ENCODE measurements at places on chromosomes 1 and 21. TPM values are rescaled to one million over a fixed set of nuclear protein-coding genes. Genes with fewer than 3 reads are reported as not detected.

The STUM gene
- 39.1 TPM for total RNA-seq

The DENND2D gene
- 0.49 TPM for total RNA-seq

The C2CD4D gene
- total RNA-seq: not detected

The RORC gene
- under 0.01 TPM for total RNA-seq

The MEGF6 gene
- 4.4 TPM for total RNA-seq

The PCAT6 gene
- total RNA-seq: not detected

The HOOK1 gene
- total RNA-seq: 11.3 TPM

The ADAMTS5 gene
- total RNA-seq: 1.7 TPM

The S100A3 gene
- total RNA-seq: not detected

The KIAA1614 gene
- 3.0 TPM for total RNA-seq

The RGS1 gene
- 12.5 TPM for total RNA-seq

The CLDN19 gene
- total RNA-seq: not detected

The GIPC2 gene
- 0.25 TPM for total RNA-seq

The CENPF gene
- total RNA-seq: 14.8 TPM

The PKP1 gene
- 0.25 TPM for total RNA-seq

The USH2A gene
- total RNA-seq: under 0.01 TPM

The NR1I3 gene
- total RNA-seq: under 0.01 TPM

The CFHR2 gene
- not detected for total RNA-seq

The MYBPH gene
- not detected for total RNA-seq

The FBXO2 gene
- total RNA-seq: 3.4 TPM

The KCNJ15 gene
- total RNA-seq: not detected

The PGLYRP3 gene
- not detected for total RNA-seq

The LDLRAD1 gene
- not detected for total RNA-seq

The TNFSF4 gene
- 0.74 TPM for total RNA-seq

The KPRP gene
- total RNA-seq: not detected

The GBP1 gene
- total RNA-seq: 0.49 TPM

The ZNF593OS gene
- not detected for total RNA-seq

The FAM229A gene
- 2.2 TPM for total RNA-seq

The LAMC2 gene
- total RNA-seq: 0.74 TPM

The KRTAP12-2 gene
- total RNA-seq: not detected

The ANKRD35 gene
- total RNA-seq: 1.7 TPM

The FCN3 gene
- 0.25 TPM for total RNA-seq

The LRRN2 gene
- total RNA-seq: 11.8 TPM

The DNAJC28 gene
- total RNA-seq: 3.0 TPM

The SEC16B gene
- 2.5 TPM for total RNA-seq

The KCNK1 gene
- total RNA-seq: 3.0 TPM

The EFCAB14 gene
- total RNA-seq: 20.9 TPM

The SPRR2A gene
- total RNA-seq: not detected

The TGFB2 gene
- total RNA-seq: 23.1 TPM

The OR10Z1 gene
- total RNA-seq: not detected

The RGS13 gene
- not detected for total RNA-seq

The MARK1 gene
- total RNA-seq: 55.8 TPM

The LCE1F gene
- not detected for total RNA-seq

The TINAGL1 gene
- total RNA-seq: 1.7 TPM

The RHBG gene
- not detected for total RNA-seq

The TTC34 gene
- 0.25 TPM for total RNA-seq

The NLRP3 gene
- total RNA-seq: 0.74 TPM

The CDC42SE1 gene
- 28.5 TPM for total RNA-seq

The C1orf141 gene
- 0.25 TPM for total RNA-seq

The SH2D1B gene
- not detected for total RNA-seq

The ETNK2 gene
- total RNA-seq: 17.0 TPM

The CYP4Z1 gene
- total RNA-seq: 0.25 TPM

The MIGA1 gene
- total RNA-seq: 17.9 TPM
